ENCODE measurements at places on chromosomes 7 and 10.

DNA sequence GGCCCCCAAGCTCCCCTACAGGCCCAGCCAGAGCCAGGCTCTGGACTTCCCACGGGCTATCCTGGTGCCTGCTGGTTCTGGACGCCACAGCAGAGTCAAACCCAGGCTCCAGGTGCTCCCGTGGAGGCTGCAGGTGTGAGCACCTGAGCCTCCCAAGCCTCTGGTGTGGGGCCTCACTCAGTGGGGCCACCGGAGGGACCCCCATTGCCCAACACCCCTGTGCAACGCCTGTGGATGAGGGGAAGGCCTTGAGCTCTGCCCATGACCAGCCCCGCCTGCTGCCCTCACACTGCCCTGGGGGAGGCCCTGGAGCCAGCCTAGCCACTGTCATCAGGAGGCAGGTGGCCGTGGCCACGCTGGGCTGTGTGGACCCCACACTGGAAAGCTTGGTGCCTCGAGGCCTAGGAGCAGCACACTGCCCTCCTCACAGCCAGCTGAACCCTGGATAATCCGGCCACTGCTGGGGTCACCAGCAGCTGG lies 229.3 kb downstream of the MAD1L1 start:
- DNase-seq: no peak

- no peak for DNase-seq
These were observed 3.9 kb upstream of the CDK6 start for GRCh38 chr7:92840316-92840715.

GRCh38 chr10:30488316-30488715 lies 54.3 kb downstream of the MAP3K8 start:
- no peak for DNase-seq

GRCh38 chr10:96370584-96371157 lies 11.9 kb upstream of the OPALIN start:
- no peak for DNase-seq

DNA sequence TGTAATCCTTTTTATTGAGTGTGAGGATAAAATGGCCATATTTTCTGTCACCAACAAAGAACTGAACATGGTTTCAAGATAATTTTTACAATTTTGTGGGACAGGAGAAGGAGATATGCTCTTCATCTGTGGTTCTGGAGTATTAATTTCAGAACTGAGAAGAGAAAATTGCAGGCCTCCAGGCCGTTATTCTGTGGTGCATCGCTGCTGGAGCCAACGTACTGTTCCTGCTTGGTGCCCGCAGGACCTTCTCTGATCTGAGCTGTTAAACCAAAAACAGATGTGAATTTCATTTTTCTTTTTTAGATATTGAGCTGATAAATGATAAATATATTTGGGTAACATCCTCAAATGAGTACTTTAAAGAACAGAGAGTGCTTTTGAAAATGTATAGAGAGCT lies 63.9 kb downstream of the IKZF1 start:
- no peak for DNase-seq

GRCh38 chr10:129967579-129968019 lies 3.5 kb upstream of the EBF3 start:
- no peak for DNase-seq

DNA sequence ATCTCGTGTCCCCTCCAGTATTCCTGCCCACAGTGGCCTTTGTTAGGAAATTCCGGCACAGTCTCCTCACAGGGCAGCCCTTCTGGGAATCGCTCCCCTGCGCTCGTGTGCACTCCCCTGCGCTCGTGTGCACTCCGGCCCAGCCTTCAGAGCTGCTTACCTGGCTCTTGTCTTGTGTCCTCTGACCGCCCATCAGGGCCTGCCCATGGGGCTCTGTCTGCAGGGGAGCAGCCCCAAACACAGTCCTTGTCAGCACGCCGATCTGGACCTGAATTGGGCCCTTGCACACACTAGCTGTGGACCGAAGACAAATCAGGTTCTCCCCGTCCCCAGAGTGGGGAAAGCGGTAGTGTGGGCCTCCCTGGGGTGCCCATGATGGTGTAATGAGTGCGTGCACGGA lies 179.4 kb downstream of the CUX1 start:
- no peak for DNase-seq

DNA sequence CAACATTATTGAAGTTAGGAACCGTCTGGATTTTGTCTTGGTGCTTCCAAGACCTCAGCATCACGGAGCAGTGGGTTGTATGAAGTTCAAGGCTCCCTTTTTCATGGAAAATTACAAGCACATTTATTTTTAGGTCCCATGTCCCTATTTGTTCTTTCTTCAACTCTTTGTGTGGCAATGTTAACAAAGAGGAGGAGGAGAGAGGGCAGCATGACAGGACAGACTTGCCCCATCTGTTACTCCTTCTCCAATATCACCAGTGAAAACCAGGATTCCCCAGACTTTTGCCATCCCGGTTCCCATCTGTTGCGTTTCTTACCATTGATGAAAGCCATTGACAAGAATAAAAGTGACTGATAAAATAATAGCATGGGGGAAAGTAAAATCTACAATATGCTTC lies 28.6 kb downstream of the EEPD1 start:
- DNase-seq: peak; percentile 19

DNA sequence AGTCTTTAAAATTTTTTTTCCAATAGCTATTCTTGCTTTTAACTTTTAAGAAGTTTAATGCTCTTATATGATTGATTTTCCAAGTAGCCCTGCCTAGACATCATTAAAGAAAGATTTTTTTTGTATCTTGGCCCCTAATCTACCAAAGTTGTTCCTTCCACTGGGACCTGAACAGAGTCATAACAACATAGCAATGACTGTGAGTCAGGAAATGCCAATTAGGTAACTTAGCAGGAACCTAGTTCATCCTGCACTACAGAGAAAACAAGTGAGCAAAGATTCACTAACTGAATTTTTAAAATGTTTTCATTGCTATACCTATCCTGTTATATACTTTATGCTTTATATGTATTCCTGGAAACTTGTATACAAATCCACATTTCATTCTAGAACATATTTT lies 284.7 kb downstream of the BICC1 start:
- DNase-seq: no peak

DNA sequence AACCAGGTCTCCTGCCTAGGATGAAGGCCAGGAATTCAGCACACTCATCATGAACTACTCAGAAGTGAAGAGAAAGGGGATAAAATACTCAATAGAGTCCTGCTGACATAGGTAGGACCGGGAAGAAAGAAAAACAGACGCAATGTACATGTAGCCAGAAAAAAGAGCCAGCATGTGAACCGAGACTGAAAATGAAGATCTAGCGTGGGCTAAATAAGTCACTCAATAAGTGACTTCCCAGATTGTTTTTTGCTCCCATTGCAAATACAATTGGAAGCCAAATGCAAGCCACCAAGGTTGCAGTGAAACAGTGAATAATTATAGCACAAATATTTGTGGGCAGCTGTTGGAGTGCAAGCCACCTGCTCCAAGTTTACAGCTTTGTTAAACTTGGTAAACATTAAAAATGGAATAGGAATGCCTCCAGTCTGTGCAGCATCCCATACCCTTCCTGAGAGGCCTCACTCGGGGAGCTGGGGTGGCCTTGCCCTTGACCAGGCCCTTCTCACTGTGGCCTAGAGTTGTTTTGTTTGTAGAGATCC lies 34.7 kb upstream of the HPS1 start:
- DNase-seq: no peak

- no peak for DNase-seq
These were observed 104.9 kb downstream of the RNLS start for GRCh38 chr10:88478256-88478655.

DNA sequence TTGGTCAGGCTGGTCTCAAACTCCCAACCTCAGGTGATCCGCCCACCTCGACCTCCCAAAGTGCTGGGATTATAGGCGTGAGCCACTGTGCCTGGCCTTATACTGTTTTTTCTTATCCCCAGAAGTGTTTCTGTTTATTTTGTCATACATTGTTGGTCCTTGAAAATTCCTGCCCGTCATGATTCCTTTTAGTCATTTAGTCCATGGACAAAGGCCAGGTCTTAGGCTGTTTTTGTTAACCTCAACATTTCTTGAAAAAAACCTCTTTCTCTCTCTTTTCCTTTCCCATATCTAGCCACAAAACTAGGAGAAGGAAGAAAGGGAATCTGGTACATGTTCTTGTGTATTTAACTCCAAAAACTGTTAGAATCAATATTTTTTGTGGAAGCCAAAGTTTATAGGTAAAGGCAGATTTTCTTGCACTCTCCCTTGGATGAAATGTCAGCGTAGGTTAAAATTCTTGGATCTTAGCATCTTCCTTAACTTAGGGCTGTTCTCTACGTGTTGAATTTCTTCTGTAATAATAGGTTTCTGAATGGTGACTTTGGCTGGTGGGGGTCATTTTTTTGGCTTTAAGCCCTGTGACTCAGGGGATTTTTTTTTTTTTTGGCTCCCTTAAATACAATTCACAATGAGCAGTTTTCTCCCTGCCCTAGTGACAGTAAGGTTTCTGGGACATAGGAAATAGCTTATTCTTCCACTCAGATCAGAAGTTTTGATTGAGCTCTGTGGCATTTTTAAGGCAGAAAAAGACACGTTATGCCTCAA lies 500.8 kb downstream of the AUTS2 start:
- no peak for DNase-seq

DNA sequence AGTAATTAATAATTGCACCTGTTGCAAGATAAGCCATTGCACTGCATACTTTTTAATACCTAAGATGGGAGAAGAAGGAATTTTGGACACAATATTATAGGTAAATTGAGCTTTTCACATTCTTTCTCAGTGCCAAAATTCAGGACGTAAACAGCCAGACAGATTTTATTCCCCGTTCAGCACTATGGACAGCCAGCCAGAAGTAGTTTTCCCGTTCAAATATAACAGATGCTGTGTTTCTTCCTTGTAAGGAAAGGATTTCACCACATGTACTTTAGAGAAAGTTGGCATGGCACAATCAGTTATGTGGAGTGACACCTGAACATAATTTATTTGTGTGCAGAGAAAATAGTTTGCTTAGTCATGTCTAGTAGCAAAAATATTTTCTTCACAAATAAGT lies 34.8 kb downstream of the SEMA3E start:
- DNase-seq: no peak

- no peak for DNase-seq
These were observed 39.9 kb upstream of the RABGEF1 start for GRCh38 chr7:66700633-66701131.

DNA sequence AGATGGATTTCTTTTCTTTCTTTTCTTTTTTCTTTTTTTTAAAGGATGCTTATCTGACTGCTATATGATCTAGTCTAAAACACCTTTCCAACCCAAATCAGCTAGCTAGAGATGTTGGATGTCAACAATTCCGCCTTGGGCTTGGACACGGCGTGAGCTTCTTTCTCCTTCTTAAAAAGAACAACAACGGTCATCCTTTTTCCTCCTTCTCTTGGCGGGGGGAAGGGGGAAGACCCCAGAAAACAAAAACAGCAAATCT lies 1.0 kb downstream of the BEND7 start:
- DNase-seq: no peak

GRCh38 chr7:129804890-129805719 lies 147.7 kb downstream of the UBE2H start:
- DNase-seq: no peak

- no peak for DNase-seq
These were observed 17.9 kb downstream of the ANKRD22 start for GRCh38 chr10:88833723-88834122.

DNA sequence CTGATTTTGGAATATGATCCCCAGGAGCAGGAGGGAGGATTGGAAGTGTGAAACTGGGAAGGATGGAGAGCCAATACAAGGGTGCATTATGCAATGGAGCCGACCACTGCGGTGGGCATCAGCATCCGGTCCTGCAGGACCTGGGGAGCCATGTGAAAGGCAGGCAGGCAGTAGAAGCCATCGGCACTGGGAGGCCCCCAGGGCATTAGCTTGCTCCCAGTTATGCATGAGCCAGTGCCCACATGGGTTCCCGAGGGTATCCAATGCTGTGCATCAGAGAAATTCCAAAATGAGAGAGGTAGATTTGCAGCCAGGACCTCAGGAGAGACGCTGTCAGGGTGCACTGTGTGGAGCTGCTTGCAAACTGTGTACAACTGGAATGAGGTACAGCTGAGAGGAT lies 8.7 kb upstream of the KCP start:
- no peak for DNase-seq

- no peak for DNase-seq
These were observed 1217.1 kb upstream of the CELF2 start for GRCh38 chr10:9800571-9800970.

GRCh38 chr10:79038841-79039201 lies 29.9 kb upstream of the ZMIZ1 start:
- peak; percentile 20 for DNase-seq

GRCh38 chr10:42638821-42639270 lies 476 bp upstream of the ZNF33B start:
- DNase-seq: no peak

- DNase-seq: no peak
These were observed 5.9 kb upstream of the LRMDA start for GRCh38 chr10:75425291-75426079.

DNA sequence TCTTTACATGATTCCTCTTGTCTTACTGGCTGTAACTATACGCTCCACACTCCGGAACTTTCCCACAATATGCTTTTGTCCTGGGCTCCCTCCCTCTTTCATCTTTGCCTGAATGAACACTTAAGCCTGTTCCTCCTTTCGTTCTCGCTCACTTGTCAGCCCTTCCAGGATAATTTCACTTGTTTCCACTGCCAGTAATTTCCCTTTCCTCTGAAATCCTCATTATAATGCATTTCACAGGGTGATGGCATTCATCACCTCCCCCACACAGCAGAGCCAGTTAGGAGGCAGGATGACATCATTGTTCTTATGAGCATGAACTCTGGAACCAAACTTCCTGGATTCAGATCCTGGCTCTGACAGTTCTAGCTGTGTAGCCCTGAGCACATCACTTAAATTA lies 372.6 kb downstream of the GPR158 start:
- DNase-seq: no peak

- DNase-seq: no peak
These were observed 176.5 kb upstream of the KCTD7 start for GRCh38 chr7:66452165-66452564.

DNA sequence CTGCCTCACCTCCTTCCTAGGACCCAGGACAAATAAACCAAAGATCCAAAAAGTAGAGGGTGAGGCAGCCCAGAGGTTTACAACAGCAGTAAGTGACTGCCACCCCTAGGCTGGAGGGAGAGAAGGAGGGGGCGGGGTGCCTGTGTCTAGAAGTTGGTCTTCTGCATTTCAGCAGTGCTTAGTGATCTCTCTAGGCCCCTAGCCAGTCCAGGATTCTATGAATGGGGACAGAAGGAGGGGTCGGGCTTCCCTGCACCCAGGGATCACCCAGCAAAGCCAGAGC lies 62.8 kb upstream of the KDM7A start:
- DNase-seq: no peak

DNA sequence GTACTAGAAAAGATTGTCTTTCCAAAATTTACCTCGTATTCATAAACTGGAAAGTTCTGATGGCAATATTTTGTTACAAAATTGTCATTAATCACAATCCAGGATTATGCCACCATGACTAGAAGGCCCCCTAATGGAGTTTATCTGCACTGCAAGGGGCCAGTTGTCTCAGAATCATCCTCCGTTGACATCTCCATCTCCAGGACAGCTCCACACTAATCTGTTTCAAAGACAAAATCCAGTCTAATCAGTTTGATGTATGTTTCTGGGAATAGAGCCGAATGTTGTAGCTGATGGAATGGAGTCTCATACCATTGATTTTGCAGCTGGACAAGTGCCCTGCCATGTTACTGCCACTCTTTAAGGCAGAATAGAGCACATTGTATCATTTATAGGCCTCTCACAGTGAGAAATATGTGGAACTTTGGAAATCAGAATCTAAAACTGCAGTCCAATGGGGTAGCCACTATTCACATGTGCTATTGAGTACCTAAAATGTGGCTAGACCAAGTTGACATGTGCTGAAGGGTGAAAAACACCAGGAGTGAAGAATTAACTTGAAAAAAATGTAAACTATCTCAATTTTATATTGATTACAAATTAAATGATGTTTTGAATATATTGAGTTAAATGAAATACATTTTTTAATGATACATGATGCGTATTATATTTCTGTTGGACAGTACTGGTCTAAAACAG lies 38.3 kb upstream of the TOMM7 start:
- peak; percentile 27 for DNase-seq
